CD4-positive, alpha-beta T cell (primary cell): ENCODE measurements at places on chromosomes 1 and 21. TPM values are rescaled to one million over a fixed set of nuclear protein-coding genes. Genes with fewer than 3 reads are reported as not detected.
A peak's percentile ranks its signal among the peaks of the same experiment; 100 is the strongest.

- DNase-seq: no peak
These were observed 95.9 kb downstream of the HIVEP3 start for GRCh38 chr1:41822866-41823265.

- peak; percentile 34 for DNase-seq
These were observed 76.8 kb downstream of the SLC45A1 start for GRCh38 chr1:8394456-8395321.

DNA sequence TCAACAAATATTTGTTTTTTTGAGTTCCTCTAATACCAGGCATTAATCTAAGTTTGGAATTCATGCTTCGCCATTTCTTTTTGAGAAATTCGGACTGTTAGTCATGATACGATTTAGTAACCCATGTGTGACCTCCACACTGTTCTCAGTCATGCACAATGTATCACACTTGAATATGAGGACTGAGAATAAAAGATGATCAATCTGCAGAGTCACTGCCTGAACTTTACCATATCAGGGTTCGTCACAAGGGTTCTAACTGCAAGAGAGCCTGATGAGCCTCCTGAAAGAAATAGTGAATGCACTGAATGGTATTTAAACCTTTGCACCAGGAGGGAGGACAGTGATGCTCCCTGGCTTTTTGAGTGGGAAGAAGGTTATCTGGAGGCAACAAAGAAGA lies 10.9 kb upstream of the FASLG start:
- DNase-seq: no peak

DNA sequence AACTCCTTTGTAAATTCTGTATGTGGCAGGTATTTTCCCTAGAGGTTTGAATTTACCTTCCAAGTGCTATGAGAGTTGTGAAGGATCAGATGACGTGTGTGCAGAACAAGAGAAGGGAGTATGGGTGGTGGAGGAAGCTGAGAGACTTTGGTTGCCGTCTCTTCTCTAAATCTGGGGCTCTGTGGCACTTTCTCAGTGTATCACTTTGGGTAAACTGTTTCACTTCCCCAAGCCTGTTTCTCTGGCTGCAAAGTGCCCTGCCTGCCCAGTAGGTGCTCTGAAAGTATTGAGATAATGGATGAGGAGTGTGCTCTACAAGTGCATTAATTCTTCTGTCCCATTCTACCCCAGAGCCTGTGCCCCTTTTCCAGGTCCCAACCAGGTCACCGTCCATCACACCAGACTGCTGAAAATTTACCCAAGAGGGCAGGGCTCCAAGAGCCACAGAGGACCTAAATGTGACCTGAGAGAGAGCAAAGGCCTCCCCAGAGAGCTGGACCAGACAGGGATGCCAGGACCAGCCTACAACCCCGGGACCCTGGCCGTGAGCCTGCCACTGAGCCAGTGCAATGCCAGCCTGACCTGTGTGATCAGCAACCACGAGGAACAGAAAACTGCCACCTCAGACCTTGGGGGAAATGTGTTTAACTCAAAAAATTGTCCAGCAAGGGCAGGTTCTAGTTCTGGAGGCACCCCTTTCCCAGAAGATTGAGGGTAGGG lies 131.6 kb upstream of the ETV3 start:
- no peak for DNase-seq

SPRR2B gene
- not detected for total RNA-seq

NTMT2 gene
- total RNA-seq: not detected

TMPRSS2 gene
- total RNA-seq: not detected
